Activated CD4-positive, alpha-beta T cell treated with anti-CD3 and anti-CD28 coated beads, Interleukin-2, amount 50 U/mL, for 24 hours (primary cell): ENCODE measurements at places on chromosomes 16 and 17.

- DNase-seq = no peak
Observed at GRCh38 chr16:83746611-83747010, 61.2 kb upstream of the HSBP1 start.

GRCh38 chr16:14205666-14206065, 134.5 kb downstream of the MRTFB start:
- no peak for DNase-seq

DNA sequence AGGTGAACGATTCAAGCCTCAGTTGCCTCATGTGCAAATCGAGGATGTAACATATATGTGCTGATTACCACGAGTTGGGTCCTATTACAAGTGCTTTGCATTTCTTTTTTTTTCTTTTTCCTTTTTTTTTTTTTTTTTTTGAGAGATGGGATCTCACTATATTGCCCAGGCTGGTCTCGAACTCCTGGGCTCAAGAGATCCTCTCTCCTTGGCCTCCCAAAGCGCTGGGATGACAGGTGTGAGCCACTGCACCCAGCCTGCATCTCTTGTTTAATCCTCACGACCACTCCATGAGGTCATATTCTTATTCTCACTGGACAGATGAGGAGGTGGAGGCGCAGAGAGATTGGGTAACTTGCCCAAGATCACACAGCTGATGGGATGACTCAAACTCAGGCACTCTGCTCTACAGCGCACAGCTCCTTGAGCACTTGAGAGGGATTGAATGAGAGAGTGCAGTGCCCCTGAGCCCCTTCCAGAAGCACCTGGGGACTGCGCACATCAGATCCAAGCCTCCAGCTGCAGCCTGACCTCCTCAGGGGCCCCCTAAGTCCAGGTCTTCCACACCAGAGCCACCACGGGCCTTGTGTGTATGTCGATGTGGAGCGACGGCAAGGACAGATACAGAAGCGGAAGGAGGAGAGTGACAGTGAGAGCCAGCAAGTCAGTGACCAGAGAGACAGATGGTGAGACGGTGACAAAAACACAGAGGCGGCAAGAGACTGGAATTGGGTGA, 4.9 kb downstream of the STX1B start:
- DNase-seq = no peak

GRCh38 chr17:59485015-59485414, 80.4 kb upstream of the DHX40 start:
- no peak for DNase-seq

- no peak for DNase-seq
Observed at GRCh38 chr17:4945944-4946280, 2.4 kb downstream of the PFN1 start.

DNA sequence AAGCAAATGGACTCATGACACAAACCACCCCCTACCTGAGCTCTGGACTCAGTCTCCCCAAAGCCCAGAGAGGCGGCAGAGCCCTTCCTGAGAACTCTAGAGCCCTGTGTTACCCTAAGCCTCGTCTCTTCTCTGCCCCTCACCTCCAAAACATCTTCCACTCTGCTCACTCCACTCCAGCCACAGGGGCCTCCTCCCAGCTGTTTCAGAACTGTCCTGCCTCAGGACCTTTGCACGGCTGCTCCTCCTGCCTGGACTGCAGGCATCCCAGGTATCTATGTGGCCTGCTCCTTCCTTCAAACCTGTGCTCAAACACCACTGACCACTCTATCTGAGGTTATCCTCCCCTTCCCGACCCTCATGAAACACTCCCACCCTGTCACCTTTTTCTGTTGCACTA, 12.9 kb upstream of the LITAF start:
- no peak for DNase-seq

DNA sequence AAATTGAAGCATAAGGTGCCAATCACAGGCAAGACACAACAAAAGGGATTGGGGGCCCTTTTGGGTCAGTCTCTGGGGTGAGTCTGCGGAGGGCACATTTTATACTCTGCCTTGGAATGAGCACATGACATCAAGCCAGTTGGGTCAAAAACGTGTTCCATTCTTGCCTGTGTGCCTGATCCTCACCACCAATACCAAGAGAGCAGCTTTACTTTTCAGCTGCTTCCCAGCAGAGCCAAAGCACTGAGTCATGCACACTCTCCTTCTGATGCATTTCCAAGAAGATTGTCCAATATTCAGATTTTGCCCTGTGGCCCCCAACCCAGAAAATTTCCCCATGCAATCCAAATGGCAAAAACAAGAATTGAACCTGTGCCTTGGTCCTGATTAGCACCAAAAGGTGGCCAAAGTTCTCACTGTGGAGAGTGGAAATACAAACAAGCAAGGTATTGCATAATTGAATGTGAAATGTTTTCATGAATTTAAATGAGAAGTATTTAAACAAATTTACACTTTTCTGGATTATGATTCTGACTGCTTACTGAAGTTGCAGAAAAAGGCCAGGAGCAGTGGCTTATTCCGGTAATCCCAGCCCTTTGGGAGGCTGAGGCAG, 217.8 kb upstream of the SOX9 start:
- no peak for DNase-seq

DNA sequence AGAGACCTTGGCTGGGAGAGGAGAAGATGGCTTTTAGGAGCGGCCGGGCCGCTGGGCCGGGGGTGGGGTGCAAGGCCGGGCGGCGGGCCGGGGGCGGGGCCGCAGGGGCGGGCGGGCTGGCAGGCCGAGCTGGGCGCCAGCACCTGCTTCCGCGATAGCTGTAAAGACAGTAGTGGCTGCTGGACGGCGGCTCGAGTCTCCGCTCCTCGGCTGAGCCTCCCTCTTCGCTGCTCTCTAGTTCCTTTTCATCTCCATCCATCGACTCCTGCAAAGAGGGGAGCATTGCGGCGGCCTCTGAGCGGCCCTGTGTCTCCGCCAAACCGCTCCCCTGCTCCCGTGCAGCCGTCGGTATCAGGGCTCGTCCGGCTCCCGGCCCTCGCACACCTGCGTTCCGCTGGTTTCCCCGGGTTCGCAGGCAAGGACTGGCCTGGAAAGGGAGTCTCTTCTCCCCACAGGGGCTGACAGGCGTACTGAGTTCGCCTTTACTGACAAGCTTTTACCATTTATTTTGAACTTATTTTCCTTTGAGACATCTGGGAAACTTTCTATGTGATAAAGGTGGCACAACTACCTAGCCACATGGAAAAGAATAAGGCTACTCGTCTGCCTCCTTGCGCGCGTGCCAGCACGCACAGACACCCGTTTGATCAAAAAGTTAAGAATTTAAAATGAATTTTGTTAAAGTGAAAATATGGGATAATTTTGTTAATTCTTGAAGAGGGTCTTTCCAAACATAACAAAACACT, at the start of gene C17orf75:
Gene C17orf75, minus strand, starts transcription at position 317 of the 746 bp plus-strand sequence. Its CDS starts 34 bp downstream, at position 283.
- DNase-seq = peak; percentile 67

DNA sequence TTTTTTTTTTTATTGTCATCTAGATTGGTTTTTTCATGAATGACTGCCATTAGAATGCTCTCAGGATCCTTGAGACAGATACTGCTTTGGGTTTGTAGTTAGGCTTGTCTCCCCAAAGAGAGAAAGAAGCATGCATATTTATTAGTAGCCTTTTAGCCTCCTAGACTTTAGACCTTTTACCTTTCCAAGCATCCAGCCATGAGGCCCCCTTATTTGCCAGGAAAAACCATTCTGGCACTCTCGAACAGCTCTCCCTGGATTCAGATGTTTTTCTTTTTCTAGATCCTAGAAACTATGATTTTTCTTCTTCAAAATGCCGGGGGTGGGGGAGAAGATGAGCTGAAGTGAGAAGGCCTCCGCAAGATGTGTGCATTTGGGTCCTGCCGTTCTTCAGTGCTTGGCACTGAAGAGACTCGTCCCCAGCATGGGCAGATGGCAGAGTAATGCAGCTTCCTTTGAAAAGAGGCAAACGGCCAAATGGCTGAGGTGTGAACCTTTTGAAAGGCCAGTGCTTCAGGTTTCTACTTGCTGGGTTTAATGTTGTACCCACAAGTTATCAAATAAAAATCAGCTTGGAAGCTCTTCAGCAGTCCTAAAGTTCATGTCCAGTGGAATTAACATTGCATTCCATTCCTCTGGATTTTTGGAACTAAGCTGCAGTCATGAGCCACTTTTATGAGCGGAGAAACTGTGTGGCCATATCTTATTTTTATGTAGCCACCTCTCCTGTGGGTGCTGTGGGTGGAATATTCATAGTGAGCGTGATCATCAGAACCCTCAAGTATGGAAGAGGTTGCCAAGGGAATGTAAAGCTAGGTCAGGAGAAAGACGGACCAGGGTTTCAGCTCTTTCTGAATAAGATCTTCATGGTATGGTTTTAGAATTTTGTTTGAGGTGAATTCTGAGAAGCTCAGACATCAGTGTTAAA, 7.2 kb downstream of the SOCS7 start:
- no peak for DNase-seq

DNA sequence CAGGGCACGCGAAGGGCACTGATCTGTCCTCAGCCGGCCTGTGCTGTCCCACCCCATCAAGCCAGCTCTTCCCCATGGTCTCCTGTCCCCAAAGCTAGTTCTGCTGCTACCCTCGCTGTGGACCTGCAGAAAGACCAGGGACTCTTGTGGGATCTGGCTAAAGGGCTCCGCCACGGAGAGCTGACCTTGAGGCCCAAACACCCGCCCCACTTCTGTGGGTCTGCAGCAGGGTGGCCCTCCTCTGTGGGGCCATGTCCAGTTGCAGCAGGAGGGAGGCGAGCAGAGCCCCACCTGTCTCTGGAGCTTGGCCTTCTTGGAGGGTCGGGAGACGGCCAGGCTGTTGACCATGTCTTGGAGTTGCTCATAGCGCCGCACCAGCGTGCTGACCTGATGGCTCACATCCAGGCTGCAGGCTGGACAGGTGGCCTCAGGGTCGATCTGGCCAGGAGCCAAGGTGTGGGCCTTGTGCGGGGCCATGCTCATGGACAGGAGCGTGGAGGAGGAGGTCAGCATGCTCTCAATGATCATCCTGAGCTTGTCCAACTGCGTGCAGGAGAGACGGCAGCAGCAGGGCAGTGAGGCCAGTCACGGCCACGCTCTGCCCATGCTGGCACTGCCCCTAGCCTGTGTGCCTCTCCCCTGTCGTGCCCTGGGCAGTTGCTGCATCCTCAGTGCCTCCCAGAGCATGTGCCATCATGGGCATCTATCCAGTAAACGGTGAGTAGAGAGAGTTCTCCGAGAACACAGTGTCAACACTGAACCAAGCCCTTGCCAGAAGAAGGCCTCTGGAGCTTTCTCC, 16.6 kb downstream of the UBALD2 start:
- no peak for DNase-seq

GRCh38 chr17:69828087-69828486, 246.9 kb upstream of the KCNJ16 start:
- no peak for DNase-seq

DNA sequence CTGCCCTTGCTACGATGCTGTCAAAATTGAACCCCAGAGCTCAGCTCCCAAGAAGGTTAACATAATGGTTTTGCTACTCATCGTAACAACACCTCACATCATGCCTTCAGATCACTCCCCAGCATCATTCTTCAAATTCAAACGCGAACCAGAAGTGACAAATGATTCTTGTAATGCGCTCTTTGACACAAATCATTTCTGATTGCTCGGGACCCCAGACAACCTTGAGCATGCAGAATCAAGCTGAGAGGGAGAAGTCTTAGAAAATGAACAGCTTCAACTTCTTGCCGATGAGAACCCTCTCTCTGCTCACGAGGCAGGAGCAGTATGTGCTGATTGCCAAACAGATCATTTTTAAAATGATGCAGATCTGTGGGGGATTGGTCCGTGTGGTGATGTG, 241.0 kb upstream of the ASIC2 start:
- DNase-seq = no peak

- DNase-seq = no peak
Observed at GRCh38 chr16:5065813-5066212, at the start of gene C16orf89. C16orf89 (minus strand) TSS chr16:5065956; CDS start chr16:5065908, 48 bp downstream.

GRCh38 chr17:60142872-60143499, 6.8 kb upstream of the CA4 start:
- DNase-seq = peak; percentile 70

GRCh38 chr16:77221482-77221881, 22.3 kb downstream of the SYCE1L start:
- no peak for DNase-seq

- DNase-seq = no peak
Observed at GRCh38 chr17:39767147-39767546, 29.4 kb downstream of the GRB7 start.

DNA sequence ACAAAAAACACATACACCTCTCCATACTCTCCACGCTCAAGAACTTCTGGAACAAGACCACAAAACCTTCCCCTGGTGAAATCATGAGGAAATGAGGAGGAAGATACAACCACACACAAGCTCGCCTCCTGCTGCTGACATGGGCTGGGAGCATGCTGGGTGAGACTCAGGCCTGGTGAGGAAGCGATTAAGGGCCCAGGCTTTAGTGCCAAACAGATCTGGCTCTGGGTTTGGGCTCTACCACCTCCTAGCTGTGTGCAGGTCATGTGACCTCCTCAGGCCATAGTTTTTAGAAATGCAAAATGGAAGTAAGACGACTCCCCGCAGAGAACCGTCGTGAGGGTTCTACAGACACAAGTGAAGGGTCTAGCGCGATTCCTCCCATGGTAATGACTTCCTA, 41.3 kb downstream of the VAC14 start:
- no peak for DNase-seq
